ENCODE measurements at places on chromosomes 4 and X.

- DNase-seq = no peak
Measured at GRCh38 chrX:69705818-69706217, 89.9 kb downstream of the EDA start.

DNA sequence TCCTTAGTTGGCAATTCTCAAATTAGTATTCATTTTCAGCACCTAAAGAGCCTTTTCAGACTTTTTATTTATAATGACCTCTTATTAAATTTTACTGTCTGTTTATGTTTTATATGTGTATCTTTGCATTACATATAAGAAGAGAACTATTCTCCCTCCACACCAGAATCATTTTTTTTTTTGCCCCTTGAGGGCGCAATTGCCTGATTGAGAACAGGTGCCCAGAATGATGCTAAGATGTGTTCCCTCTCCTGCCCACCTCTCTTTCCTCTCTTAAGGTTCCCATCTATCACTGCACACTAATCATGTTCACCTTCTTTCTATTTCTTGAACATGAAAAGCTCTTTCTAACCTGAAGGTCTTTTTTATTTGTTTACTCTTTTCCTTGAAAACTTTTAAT is 44.2 kb upstream of the ADAM29 start:
- no peak for DNase-seq

- DNase-seq = no peak
Measured at GRCh38 chr4:185781555-185782215, 30.3 kb downstream of the SORBS2 start.

- DNase-seq = no peak
Measured at GRCh38 chr4:8099981-8100464, 58.6 kb downstream of the ABLIM2 start.

GRCh38 chrX:68632491-68632890 is 15.0 kb upstream of the STARD8 start:
- DNase-seq = no peak
